ENCODE measurements at places on chromosomes 2 and 18.

GRCh38 chr2:228801451-228801850, 469.6 kb downstream of the PID1 start:
- no peak for DNase-seq

GRCh38 chr2:68776124-68776523, 41.5 kb downstream of the ARHGAP25 start:
- no peak for DNase-seq

GRCh38 chr2:138444411-138444810, 57.2 kb upstream of the SPOPL start:
- no peak for DNase-seq

DNA sequence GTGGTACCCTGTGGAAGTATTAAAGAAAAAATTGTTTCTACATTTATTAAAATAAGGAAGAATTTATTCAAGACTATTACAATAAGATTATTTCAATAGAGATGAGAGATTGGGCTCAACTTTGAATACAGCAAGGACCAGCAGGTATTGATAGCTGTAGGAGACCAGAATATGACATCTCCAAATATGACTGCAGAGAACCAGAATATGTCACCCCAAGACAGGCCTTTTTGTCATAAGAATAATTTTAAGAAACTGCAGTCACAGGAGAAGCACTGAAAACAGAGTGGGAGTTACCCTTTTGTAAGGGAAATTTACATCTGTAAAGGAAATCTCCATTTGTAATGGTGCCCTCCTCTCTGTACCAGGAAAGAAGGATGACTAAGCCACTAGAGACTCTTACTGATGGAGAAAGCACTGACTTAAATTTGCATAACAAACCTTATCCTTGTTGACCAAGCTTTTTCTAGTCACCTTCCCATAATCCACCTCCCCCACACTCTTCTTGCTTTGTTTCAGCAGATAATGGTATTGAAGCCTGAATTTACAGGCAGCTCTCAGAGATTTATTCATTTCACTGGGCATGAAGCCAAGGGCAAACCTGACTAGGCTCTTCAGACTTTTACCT, 145.1 kb upstream of the RMP24 start:
- no peak for DNase-seq

DNA sequence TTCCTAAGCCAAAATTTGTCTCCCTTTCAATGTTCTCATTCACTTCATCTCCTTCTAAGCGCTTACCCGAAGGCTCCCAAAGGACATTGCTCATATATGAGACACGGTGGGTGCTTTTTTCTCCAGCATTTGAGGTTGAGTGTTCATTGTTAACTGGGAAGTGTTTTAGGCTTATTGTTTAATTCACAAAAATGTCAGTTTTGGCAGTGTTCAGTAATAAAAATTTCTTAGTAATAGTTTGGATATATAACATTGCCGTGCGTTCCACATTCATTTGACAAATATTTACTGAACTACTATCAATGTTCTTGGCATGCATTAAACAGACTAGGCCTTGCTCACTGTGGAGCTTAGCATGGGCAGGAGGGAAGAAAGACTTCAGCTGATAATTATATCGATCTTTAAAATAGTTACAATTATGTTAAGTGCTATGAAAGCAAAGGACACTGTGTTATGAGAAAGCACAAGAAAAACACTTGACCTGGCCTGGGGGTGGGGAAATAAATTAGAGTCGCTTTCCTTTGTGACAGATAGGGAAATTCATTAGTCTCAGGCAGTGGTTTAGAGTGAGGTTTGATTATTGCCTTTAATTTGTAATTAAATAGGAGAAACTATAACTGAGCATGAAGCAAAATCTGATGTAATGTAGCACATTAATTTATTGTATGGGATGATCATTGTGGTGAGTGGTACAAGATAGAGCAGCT, 82.2 kb upstream of the DOCK10 start:
- DNase-seq = no peak

DNA sequence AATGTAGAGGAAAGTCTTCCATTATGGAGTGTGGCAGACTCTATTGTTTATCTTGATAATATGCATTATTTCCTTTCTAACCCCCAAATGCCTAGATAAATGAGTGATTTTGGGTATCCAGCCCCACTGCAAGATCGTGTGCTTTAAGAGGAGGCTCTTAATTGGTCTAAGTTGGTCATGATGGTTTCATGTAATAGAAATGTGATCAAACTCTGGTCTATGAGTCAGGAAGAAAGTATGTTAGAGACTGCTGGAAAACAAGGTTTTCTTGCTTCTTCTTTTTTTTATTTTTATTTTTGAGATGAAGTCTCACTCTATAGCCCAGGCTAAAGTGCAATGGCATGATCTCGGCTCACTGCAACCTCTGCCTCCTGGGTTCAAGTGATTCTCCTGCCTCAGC, 344.5 kb upstream of the TNP1 start:
- peak; percentile 43 for DNase-seq

DNA sequence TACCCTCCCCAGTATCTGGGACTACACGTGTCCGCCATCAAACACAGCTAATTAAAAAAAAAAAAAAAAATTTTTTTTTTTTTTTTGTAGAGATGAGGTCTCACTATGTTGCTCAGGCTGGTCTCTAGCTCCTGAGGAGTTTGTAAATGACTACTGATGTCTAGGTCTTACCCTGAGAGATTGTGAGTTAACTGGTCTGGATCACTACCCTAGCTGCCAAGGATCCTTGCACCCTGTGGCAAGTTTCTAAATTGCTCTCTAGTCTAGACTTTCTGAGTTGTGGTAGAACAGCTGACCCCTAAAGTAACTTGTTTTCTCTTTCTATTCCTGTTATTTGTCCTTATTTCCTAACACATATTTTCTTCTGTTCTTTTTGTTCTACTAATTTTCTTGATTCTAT, 44.5 kb downstream of the ABHD3 start:
- no peak for DNase-seq

DNA sequence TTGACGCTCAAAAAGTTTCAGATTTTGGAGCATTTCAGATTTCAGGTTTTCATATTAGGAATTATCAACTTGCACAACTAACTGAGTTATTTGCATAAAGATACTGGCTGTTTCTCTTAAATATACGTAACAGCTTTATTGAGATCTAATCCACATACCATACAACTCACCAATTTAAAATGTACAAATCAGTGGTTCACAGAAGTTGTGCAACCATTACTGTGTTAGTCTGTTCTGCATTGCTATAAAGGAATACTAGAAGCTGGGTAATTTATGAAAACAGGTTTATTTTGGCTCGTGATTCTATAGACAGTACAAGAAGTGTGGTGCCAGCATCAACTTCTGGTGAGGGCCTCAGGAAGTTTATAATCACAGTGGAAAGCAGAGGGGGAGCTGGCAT, 8.2 kb downstream of the ATIC start:
- no peak for DNase-seq

- peak; percentile 21 for DNase-seq
These were observed 183.7 kb downstream of the INO80D start for GRCh38 chr2:205902041-205902899.

GRCh38 chr2:226578879-226579278, 220.7 kb downstream of the IRS1 start:
- DNase-seq = peak; percentile 78

- no peak for DNase-seq
These were observed 586.4 kb upstream of the ZEB2 start for GRCh38 chr2:145106293-145106692.

GRCh38 chr2:47064106-47064505, 91.0 kb downstream of the STPG4 start:
- DNase-seq = no peak

DNA sequence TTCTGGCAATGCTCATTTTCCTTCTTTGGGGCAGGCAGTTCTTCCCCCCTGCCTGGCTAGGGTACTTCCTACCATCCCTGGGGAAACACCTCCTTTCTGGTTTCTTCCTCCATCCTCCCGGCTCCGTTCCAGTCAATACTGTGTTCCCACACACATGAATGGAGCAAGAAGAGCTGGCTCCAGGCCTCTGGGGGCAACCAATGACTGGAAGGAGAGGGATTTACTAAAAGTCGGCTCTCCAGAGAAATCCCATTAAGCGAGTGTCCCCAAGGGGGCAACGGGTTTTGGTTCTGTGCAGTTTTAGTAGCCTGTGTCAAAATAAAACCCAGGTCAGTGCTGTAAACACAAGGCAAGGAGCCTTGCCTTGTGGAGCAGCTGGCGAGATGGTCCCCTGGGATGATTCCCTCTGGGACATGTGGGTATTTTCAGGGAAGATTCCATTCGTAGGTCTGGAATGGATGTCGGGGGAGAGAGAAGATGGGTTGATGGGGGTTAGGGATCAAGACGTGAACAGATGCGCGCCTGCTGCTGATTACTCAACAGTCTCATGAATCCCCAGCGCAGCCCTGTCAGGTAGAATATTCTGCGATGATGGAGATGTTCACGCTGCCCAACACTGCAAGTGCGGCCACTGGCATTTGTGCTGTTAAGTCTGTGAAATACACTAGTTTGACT, 32.0 kb downstream of the EMILIN2 start:
- no peak for DNase-seq

- DNase-seq = no peak
These were observed 11.5 kb downstream of the CD226 start for GRCh38 chr18:69936191-69936558.

- no peak for DNase-seq
These were observed 77.5 kb upstream of the TCF4 start for GRCh38 chr18:55665506-55665905.

- DNase-seq = peak; percentile 50
These were observed 25.3 kb downstream of the MMADHC start for GRCh38 chr2:149562324-149562723.

DNA sequence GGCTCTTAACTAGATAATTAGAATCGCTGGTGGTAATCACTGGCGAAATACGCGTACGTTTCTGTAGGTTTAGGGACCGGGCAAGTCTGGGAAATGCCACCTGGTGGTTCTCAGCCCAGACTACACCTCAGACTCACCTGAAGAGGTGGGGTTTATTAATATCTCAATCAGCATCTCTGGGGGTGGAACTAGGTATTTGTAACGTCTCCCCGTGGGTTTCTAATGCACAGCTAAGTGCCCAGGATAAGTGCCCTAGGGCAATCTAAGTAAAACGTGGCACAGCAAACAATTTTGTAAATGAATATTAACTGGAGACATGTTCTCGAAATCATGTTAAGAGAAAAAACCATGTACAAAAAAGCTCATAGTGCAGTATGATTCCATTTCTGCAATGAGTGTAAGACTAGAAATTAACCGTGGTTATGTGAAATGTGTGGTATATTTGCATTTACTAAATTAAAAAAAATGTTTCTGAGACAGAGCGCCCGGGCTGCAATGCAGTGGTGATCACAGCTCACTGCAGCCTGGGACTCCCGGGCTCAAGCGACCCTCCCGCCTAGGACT, 760 bp upstream of the CNOT11 start:
- no peak for DNase-seq

DNA sequence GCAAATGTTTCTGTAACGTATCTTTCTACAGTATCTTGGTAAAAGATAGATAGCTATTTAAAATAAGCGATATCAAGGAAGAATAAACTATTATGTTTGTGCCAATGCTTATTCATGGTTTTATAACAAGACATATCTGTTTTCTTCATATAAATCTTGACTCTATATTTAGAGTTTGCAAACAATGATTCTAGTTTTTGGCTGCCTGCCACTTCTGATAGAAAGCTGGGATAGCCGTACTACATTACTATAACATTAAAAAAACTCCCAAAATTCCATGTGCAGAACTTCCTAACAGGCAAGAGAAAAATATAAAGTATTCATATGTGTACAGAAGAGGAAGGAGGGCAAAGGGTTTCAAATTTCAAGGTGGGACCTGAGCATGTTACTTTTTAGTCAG, 985.0 kb downstream of the BCL11A start:
- DNase-seq = no peak
